NCI-H187 (cell line): ENCODE measurements at places on chromosomes 12 and 14.

DNA sequence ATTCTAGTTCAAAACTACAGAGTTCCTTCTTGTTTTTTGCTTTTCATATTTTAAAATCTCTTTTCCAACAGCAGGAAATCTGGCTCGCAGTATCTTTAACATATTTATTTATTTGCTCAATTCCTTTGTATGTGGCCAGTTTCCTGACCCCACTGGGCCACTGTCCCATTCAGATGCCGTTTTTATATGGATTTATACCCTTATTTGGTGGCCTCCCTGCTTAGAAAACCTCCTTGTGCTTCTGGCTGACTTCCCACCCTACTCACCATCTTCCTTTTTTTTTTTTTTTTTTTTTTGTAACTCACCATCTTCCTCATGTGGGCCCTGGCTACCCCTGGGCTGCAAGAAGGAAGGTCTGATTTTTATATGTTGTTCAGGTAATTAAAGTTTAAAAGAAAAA lies 53.9 kb downstream of the TTLL5 start:
- DNase-seq: no peak

GRCh38 chr12:47850153-47851084 lies 30.7 kb upstream of the HDAC7 start:
- no peak for DNase-seq

DNA sequence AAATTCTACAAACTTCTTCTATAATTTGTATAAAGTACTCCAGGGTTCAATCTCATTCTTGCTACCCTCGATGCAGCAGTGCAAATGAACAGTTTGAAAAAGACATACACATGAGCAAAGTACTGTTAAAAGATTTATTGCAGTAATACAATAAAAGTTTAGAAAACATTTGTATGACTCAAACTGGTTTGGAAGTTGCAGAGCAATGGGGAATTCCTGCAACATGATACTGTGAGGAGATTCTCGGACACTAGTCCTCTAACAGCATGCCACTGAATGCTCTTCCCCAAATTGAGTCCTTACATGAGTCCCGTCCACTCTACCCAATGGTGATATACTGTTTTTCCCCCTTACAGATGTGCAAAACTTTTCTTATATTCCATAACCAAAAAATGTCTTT lies 45.4 kb downstream of the ATG14 start:
- DNase-seq: no peak

DNA sequence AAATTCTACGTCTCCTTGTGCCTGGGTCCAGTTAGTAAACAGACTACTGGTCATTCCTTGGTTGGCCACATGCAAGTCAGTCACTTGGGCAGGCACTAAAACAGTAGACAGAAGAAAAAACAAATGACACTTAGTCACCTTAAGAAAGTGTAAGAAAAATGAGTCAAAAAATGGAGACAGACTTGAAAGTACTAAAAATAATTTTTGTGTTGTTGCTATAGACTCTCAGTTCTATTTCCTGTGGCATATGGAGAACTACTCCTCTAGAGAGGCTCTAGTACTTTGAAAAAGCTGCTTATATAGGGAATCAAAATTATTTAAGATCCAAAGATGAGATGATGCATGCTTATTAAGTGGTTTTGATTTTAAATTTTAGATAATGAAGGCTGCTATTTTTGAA lies 56.0 kb downstream of the PTPRB start:
- DNase-seq: no peak

- DNase-seq: no peak
Observed at GRCh38 chr14:33120966-33121365, 182.3 kb downstream of the NPAS3 start.

GRCh38 chr14:51297066-51297465 lies 57.0 kb downstream of the TMX1 start:
- DNase-seq: no peak

DNA sequence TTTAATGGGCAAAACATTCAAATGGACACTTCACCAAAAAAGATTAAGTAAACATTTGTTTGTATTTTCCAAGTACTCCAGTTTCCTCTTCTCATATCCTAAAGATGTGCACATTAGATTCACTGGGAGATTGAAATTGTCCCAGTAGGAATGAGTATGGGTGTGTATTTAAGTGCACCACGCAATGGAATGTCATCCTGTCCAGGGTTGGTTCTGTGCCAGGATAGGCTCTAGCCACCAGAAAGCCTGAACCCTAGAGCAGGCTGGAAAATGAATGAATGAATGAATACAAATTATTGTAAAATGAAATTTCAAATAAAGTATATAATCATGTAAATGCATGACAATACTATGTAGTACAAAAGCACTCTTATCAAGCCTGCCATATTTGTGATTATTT lies 14.0 kb downstream of the CEP83 start:
- DNase-seq: no peak

DNA sequence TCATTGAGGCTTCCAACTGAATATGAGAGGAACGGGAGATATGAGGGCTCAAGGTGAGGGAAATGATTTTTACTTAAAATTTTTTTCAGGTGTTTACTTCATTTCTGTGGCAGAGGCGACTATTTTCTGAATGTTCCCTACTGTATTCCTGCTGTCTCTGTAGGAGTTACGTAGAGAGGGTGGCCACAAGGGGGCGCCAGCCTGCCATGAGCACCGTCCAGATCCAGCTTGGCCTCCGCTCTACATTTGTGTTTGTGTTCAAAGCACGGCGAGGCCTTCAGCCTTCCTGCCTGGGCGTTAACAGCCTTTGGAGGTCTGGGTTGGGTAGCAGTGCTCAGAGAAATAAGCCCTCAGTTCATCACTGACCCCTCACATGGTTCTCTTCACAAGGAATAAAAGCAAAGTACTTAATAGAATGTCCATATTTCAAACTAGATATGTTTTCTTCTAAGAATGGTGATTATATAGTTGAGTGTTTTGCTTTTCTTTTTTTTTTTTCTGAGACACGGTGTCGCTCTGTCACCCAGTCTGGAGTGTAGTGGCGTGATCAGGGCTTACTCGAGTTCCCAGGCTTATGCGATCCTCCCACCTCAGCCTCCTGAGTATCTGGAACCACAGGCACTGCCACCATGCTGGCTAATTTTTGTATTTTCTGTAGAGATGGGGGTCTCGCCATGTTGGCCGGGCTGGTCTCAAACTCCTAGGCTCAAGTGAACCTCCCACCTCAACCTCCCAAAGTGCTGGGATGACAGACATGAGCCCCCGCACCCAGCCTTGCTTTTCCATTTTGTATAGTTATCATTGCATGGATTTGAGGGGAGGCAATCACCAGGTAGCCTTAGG lies 22.3 kb downstream of the CKB start:
- peak; percentile 25 for DNase-seq

- peak; percentile 36 for DNase-seq
Observed at GRCh38 chr12:70637303-70638085, at the start of gene PTPRB. Gene PTPRB, minus strand, starts transcription at chr12:70637429. Its CDS starts 34 bp downstream, at chr12:70637395.

GRCh38 chr12:71787580-71787979 lies 32.9 kb downstream of the RAB21 start:
- DNase-seq: no peak

- no peak for DNase-seq
Observed at GRCh38 chr12:3723916-3724805, 28.7 kb downstream of the CRACR2A start.

DNA sequence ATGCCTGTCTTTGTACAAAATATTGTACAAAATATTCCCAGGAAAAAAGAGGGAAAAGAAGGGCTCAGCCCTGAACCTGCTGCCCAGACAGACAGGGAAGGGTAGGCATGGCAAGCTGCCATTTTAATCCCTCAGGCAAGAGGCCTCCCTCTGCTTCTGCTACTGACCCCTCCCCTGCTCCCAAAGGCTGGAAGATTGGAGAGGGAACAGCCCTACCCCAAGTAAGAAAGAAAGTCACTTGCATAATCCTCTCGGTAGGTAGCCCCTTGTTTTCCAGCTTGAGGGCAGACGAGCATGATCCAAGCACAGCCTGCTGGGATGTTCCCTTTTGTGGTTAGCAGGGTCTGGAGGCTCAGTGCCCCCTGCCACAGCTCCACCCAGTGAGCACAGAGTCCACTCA lies 20.7 kb downstream of the ADCY6 start:
- no peak for DNase-seq

- DNase-seq: no peak
Observed at GRCh38 chr12:88083634-88084033, 54.4 kb upstream of the C12orf50 start.

DNA sequence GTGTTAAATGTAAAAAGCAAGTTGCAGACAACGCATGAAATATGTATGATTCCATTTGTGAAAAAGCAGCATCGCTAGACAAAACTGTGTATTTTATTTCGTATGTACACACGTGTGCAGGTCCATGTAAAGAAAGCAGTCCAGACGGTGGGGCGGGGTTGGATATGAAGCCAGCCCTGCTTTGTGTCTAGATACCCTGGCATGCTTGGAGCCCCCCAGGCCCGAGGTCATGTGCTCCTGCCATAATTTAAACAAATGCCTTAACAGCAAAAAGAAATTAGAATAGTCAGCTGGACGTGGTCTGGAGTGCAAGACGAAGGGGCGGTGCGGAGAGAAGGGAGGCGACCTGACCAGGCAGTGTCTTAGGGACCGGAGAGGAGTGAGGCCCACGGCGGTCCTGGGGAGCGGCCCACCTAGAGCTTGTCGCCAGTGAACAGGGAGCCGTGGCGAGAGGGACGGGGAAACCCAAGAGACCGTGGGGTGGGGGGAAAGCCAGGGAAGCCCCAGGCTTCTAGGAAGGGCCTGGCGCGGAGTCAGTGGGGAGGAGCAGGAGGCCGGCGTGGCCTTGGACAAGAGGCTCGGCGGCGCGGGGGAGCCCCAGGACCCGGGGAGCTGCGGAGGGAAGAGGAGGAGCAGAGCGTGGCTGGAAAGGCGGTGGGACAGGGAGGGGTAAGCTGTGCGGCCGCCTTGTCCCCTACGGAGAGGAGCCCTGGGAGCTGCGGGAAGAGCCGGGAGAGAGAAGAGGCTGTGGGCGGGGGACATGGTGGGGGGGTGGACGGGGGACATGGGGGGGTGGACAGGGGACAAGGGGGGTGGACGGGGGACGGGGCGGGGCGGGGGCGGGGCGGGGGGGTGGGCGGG lies 118.5 kb upstream of the C14orf180 start:
- no peak for DNase-seq

DNA sequence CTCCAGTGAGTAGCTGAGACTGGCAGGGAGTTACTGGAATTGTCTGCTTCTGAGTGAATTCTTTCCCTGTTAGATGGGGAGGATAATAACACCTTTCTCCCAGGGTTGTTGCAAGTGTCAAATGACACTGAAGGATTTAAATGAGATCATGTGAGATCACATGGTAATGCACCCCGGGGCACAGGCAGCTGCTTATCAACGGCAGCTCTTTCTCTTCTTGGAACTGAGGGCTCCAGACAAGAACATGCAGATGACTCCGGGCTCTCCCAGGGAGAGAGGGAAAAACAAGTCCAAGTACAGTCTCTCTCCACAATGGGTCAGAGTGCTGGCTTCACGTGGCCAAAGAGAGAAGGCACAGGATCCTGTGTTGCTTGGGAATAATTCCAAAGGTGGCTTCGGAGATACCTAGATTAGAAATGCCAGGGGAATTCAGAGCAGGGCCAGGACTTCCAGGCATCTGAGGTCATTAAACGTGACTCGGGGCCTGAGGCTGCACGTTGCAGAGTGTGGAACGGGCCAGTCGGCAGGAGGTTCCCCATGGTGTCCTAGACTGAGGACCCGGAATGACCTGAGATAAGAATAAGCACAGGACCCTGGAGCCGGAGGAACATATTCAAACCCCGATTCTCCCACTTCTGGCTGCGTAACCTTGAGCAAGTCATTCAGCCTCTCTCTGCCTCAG lies 109.2 kb downstream of the PRMT8 start:
- DNase-seq: no peak

- no peak for DNase-seq
Observed at GRCh38 chr12:114682106-114682784, 1.7 kb downstream of the TBX3 start.

- no peak for DNase-seq
Observed at GRCh38 chr12:126726481-126727217, 1540.3 kb upstream of the TMEM132C start.

DNA sequence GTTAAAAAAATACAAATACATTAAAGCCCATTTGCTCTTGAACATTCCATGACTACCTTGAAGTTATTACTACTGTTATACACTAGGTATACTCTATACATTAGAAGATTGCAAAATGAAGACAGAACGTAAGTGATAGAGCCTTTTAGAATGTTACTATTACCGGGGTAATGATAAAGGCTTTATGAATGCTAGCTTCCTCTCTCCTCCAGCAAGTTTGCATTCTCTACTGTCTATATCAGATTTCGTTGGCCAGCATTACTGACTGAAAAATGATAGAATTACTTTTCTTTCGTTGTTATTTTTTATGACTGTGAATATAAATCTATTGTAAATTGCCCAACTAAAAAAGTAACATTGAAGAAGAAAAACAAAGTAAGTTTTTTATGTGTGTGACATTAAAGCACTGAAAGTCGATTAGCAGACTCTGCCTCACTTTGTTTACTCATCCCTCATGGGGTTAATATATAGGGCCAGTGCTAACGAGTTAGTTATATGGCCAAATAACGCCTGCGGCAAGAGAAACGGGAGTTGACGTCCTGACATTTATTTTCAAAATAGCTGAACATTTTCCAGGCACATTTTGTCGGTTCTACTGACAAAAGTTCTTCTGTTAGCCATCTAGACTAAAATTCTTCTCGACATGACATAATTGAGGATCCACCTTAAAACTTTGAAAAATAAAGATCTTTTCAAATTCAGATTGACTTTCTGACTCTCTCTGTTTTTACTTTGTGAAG lies 163.8 kb upstream of the KITLG start:
- DNase-seq: no peak

DNA sequence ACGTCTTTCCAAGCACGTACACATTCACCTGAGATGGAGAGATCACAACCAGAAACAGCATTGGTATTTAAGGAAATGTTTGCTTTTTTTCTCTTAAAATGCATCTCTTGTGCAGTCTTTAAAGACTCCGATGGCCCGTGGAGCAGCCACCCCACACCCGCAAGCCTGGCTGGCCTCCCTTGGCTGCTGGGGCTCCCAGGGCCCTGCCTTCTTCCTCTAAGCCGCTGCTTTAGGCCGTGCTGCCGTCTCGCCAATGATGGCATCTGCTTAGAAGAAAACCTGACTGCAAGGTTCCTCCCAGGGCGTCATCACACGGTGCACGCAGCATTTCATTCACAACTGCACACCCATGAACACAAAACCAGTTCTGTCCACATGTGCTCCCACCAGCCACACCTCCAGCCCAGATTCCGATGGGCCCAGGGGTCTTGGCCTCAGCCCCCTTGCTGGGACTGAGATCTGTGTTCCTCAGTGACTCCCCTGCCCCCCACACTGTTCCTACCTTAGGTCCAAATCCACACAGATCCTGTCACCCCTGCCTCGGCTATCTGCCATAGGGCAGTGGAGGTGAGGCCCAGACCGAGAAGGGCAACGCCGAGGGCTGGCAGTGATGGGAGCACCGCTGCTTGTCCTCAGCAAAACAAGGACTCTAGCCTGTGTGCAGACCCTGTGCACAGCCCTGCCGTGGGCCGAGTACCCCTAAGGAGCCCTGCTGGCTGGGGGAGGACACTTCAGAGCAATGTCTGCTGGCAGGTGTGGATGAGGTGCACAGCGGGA lies 4.4 kb downstream of the BTBD6 start:
- no peak for DNase-seq

- DNase-seq: no peak
Observed at GRCh38 chr14:75297411-75298040, 18.9 kb downstream of the FOS start.

- no peak for DNase-seq
Observed at GRCh38 chr12:50661300-50662115, 102.4 kb upstream of the ATF1 start.

- no peak for DNase-seq
Observed at GRCh38 chr12:42010257-42010656, 134.4 kb downstream of the GXYLT1 start.
